ENCODE measurements at places on chromosomes 5 and 9. TPM values are rescaled to one million over a fixed set of nuclear protein-coding genes. Genes with fewer than 3 reads are reported as not detected.

DNA sequence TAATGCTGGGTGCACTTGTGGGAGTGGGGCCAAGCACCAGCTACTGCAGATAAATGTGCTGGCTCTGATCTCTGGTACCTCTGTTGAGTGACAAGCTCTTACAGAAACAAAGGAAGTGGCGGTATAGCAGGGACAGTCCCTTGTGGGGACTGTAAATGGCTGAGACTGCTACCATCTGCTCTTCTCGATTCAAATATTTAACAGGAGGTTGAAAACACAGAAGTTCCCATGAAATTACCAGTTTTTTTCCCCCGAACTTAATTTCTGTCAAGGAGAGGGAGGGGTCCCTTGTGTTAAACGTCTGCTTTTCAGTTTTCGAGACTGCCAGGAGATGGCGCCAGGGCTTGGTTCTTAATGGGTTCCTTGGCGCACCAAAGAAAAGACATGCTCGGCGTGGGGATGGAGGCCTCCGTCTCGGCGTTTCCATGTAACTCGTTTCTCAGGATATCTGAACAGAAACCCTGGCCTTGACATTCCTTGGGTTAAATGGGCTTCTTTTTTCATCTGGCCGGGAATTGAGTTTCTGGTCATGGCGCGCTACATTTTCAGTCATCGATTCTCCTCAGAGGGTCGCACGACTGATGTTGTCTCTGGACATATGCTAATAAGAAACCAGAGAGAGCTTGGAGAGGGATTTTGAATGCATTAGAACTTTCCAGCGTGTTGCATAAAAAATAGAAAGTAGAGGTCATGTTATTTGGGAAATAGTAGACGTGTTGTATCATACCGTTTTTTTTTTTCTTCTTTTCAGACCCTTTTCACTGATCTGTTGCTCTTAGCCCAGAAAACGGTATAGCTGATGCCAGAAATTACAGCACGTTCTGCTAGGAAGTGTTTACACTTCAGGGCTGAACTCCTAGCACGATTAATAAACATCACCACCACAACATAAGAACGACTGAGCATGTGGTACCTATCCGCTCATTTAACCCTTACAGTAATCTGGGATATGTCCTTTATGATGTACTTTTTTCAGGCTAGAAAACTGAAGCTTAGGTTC is 64.0 kb downstream of the CARTPT start:
- DNase-seq = peak; percentile 84

GRCh38 chr5:128965638-128966302 is 482 bp downstream of the SLC27A6 start:
- DNase-seq = no peak

- no peak for DNase-seq
Measured at GRCh38 chr9:128454991-128455390, 815 bp upstream of the ODF2 start.

NUDT12 gene
- total RNA-seq = 10.9 TPM

NUTM2G gene
- not detected for total RNA-seq

DNA sequence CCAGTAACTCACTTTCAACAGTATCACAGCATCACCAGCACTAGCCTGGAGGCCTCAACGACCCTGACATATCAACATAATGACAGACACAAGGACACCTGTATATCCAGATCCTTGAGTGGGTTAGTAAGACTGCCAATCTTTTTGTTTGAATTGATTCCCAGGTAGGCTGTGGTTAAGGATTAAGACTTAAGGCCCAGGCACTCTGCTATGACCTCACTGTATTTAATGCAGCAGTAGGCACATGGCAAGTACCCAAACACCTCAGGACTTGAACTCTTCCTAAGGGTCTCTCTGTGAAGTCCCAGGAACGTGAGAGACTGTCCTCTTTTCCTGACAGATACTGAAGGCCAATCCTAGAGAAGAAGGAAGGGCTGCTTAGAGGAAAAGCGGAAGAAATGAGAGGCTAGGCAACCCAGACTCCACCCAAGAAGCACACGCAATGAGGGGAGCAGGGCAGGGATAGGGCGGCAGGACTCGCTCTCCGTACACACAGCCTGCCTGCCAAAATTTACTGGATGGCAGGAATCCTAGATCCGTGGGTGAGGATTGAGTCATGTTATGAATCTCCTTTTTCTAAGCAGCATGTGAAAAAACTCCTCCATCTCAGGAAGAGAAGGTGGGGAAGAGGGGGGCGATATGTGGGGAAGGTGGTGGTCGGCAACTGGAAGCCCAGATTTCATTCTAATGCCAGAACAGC is 93.4 kb downstream of the SIL1 start:
- DNase-seq = peak; percentile 67

PAEP gene
- total RNA-seq = not detected

ABHD17B gene
- 11.3 TPM for total RNA-seq

GRCh38 chr5:74390822-74391221 is 249.7 kb downstream of the ENC1 start:
- DNase-seq = no peak

LAMC3 gene
- total RNA-seq = 0.07 TPM

DNA sequence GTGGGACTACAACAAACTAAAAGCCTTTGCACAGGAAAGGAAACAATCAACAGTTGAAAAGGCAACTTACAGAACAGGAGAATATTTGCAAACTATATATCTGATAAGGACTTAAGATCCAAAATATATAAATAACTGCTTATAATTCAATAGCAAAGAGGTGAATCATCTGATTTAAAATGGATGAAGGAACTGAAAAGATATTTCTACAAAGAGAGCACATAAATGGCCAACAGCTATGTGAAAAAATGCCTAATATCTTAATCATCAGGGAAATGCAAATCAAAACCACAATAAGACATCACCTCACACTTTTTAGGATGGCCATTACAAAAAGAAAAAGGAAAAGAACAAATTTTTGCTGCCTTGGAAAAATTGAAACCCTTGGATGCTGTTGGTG is 100.4 kb downstream of the LURAP1L start:
- no peak for DNase-seq

- no peak for DNase-seq
Measured at GRCh38 chr5:82365744-82366228, 87.6 kb upstream of the RPS23 start.

DNA sequence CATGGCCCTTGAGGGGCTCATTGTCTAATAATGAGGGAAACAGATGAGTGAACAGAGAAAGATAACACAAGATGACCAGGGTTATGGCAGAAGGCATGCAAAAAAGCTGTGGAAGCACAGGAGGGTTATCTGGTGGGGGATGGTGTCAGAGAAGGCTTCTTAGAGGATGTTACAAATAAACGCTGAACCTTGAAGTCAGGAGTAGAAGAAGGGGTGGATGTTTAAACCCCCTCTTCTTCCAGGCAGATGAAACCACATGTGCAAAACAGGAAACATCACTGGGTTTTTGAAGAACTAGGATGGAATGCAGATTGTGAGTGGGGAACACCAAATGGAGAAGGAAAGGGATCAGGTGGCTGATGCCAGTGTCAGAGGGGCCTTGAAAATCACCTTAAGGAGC is 41.8 kb upstream of the NR5A1 start:
- DNase-seq = no peak

GNA14 gene
- total RNA-seq = 1.7 TPM

DNA sequence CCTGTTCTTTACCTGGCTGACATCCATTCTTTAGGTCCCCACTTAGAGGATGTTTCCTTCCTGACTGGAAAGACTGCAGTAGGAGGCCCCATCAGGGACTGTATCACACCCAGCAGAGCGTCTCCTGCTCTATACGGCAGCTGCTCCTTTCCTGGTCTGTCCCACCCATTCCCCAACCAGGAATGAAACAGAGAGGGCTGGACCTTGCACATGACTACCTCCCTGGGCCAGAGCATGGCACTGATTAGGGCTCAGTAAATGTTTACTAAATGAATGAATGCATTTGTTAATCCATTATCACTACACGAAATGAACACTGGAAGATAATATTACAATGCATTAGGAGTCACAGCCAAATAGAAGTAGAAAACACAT is 76.4 kb downstream of the ABCA1 start:
- no peak for DNase-seq

GPX8 gene
- 4.6 TPM for total RNA-seq

F2R gene
- 7.2 TPM for total RNA-seq

ACTBL2 gene
- total RNA-seq = not detected

PCDHB2 gene
- total RNA-seq = 2.2 TPM

PCA3 gene
- not detected for total RNA-seq

Data from left ventricle myocardium superior (tissue), 1 donor.